ENCODE measurements at places on chromosomes 16 and 17. TPM values are rescaled to one million over a fixed set of nuclear protein-coding genes. Genes with fewer than 3 reads are reported as not detected.
A peak's percentile ranks its signal among the peaks of the same experiment; 100 is the strongest.

DNA sequence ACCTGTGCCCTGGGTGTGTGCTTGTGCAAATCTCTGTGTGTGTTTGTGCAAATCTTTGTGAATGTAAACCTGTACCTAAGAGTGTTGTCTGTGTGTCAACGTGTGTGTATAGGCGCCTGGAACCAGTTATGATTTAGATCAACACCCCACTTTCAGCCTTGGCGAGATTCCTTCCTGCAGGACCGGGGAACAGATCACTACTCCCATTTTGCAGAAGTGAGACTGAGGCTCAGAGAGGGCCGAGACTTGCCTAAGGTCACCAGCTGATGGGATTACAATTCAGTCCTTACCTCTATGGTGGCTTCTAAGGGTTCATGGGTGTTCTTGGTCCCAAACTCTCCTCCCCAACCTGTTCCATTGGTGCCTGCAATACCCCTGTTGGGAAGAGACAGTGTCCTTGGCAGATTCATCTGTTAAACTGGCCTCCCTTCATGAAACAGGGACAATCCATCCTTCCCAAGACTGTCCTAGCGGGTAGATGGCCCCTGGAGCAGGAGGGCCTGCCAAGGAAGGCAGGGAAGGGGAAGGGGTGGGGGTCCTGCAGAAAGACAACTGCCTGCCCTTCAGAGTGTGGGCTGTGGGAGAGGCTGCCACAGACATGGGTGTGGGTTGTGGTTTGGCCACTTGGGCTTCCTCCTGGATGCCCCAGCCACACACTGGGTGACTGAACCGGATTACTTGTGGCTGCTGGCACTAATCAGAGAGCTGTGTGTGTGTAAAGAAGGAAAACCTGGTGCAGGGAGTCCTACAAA is 6.9 kb upstream of the MAPK7 start:
- DNase-seq, result peak; percentile 75

DNA sequence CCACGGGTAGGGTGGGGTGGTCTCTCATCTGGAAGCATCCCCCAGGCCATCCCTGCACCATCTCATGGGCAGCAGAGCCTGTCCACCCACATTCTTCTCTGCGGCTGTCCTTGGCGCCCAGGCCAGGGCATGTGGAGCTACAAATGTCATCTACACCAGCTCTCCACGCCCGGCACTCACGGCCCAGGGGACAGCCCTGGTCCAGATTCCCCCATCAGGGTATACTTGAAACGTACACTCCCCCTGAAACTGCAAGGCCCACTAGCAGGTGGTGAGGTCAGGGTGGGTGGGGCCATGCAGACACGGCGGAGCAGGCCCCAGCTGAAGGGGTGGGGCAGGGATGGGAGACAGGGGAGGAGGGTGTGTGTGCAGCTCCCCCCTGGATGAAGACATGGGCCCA is 3.2 kb upstream of the SOX8 start:
- DNase-seq, result no peak

DNA sequence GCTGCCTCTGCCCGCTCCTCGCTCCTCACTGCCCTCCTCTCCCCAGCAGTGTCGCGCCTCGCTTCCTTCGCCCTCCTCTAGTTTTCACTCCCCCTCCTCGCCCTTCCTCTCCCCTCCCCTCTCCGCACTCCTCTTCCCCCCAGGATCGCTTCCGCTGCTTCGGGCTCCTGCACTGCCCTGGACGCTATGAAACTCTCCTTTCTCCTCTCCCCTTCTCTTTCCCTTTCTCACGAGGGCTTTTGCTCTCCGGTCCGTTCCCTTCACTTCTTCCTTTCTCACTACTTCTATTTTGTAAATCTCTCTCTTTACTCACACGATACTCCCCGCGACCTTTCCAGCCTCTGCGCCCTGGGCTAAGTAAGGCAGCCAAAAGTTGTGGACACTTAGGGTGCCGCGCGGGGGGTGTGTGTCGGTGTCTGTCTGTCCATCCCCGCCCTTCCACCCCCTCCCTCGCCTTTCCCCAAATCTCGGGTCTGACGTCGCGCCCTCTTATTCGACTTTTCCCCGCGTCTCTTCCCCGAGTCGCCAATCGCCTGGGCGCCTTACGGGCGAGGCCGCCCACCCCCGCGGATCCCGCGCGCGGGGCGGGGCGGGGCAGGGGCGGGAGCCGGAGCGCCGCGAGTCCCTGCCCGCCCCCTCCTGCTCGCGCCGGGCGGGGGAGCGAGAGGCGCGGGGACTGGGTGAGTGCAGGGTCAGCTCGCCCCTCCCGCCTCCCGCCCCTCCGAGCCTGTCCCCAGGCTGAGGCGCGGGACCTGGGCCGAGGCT is at the start of gene IRX3:
IRX3 (minus strand) TSS at position 422 of the 765 bp plus-strand sequence. CDS start 737 bp downstream, outside the sequence.
- DNase-seq, result no peak

DNA sequence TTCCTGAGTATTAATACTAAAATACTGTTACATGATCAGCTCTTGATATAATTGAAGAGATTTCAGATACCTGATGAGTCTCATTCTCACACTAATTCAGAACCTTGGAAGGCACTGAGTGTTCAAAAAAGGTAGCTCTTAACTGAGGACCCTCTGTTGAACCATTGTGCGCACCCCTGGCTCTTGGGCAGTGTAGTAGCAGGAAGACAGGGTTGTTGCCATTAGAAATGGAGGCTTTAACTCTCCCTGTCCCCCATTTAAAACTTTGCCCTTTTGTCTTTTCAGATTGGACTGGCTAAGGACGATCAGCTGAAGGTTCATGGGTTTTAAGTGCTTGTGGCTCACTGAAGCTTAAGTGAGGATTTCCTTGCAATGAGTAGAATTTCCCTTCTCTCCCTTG is 1.8 kb downstream of the EIF1 start:
- DNase-seq, result no peak

DNA sequence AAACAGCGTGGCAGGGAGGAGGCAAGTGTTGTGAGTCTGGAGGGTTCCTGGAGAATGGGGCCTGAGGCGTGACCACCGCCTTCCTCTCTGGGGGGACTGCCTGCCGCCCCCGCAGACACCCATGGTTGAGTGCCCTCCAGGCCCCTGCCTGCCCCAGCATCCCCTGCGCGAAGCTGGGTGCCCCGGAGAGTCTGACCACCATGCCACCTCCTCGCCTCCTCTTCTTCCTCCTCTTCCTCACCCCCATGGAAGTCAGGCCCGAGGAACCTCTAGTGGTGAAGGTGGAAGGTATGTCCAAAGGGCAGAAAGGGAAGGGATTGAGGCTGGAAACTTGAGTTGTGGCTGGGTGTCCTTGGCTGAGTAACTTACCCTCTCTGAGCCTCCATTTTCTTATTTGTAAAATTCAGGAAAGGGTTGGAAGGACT is at the start of gene CD19:
CD19 (plus strand) TSS at position 171 of the 425 bp plus-strand sequence; CDS start at position 201, 30 bp downstream.
- no peak for DNase-seq

DNA sequence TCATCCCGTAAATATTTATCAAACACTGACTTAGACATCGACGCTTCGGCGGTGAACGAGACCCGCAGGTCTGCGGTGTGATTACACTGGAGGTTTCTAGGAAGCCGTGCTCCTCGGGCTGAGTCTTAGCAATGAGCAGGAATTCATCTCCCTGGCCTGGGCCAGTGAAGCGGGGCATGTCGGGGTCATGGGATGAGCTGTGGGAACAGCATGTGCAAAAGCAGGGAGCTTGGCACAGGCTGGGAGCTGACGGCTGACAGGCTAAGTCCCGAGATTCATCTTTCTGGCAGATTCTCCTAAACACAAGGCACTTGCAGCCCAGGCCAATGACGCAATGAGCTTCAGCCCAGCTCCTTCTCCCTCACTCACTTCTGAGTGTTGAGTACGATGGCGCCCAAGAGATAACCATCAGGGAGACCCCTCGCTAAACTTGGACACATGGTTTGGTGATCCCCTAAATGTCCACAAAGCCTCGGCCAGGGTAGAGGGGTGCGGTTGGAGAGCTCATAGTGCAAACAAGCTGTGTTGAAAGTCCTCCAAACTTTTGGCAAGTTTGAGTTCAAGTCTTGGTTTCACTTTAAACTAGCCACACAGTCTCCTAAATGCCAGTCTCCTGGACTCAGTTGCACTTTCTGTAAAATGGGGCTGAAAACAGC is 12.8 kb downstream of the CRISPLD2 start:
- DNase-seq, result no peak

- DNase-seq, result no peak
Observed at GRCh38 chr16:64865069-64865696, 256.7 kb downstream of the CDH11 start.

The GPR142 gene
- total RNA-seq, result 1.3 TPM

The LRRC59 gene
- total RNA-seq, result 59.8 TPM

The SMIM36 gene
- under 0.01 TPM for total RNA-seq

All from hematopoietic multipotent progenitor cell (in vitro differentiated cells).